ENCODE measurements at places on chromosomes 4 and X.

GRCh38 chrX:40964633-40965586, 120.3 kb upstream of the USP9X start:
- H3K27me3 ChIP-seq = no peaks in the 10 kb centered on the region
- DNase-seq = no peak
- H3K27ac ChIP-seq = no peak overlapping the region
- no peaks in the 10 kb centered on the region for H3K4me1 ChIP-seq
- H3K4me3 ChIP-seq = no peak overlapping the region

DNA sequence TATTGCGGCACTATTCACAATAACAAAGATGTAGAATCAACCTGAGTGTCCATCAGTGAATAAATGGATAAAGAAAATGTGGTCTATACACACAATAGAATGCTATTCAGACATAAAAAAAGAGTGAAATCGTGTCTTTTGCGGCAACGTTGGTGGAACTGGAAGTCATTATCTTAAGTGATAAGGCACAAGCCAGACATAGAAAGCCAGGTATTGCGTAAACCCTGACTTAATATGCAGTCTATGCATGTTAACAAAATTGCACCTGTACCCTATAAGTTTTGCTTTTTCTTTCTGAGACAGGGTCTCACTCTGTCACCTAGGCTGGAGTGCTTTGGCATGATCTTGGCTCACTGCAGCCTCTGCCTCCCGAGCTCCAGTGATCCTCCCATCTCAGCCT, 28.6 kb downstream of the KIAA0232 start:
- peaks cover 15% of the 10 kb centered on the region for H3K36me3 ChIP-seq
- DNase-seq = no peak
- H3K27ac ChIP-seq = no peak overlapping the region
- H3K4me3 ChIP-seq = no peak overlapping the region

DNA sequence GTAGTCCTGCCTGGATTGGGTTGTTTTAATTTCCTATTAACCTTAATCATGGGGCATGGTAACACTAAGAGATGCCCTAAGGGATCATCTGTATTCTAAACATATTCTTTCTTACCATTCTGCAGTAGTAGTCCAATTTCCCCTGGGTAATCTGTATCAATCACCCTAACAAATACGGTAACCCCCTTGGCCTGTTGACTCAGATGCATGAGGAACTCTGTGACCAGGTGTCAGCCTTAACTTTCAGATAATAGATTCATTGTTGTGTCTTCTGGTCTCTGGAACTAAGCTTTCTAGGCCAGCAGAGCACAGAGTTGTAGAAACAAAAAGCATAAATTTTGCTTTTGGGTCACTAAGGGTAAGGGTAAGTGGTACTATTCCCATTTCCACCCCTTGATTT, 13.1 kb upstream of the BANK1 start:
- H3K36me3 ChIP-seq = no peaks in the 10 kb centered on the region
- DNase-seq = no peak
- H3K27ac ChIP-seq = no peak overlapping the region
- H3K4me1 ChIP-seq = no peaks in the 10 kb centered on the region
- H3K4me3 ChIP-seq = no peak overlapping the region

GRCh38 chr4:42345962-42346544, 51.2 kb upstream of the SHISA3 start:
- H3K27ac ChIP-seq = no peak overlapping the region
- H3K4me1 ChIP-seq = no peaks in the 10 kb centered on the region
- no peak for DNase-seq
- H3K4me3 ChIP-seq = no peak overlapping the region
- no peaks in the 10 kb centered on the region for H3K27me3 ChIP-seq
- no peaks in the 10 kb centered on the region for H3K36me3 ChIP-seq

Measured in activated CD4-positive, alpha-beta memory T cell treated with anti-CD3 and anti-CD28 coated beads, Interleukin-2, amount 10 ng/mL, durations not matched to agents 7 days and 5 days (primary cell).